ENCODE measurements at places on chromosomes 6 and 20.
A peak's percentile ranks its signal among the peaks of the same experiment; 100 is the strongest.

DNA sequence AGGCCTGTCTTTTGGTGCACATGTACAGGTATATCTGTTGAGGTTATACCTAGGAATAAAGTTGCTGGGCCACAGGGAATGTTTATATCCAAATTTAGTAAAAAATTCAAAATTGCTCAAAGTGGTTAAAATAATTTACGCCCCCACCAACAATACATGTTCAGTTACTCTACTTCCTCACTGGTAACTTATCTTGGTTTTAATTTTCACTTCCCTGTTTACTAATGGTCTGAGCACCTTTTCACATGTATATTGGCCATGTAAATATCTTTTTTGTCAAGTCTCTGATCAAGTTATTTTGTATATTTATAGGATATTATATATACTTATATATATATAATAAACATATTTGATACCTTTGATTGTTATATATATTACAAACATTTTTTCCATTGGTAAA lies 9.7 kb downstream of the PDE7B start:
- DNase-seq: no peak

DNA sequence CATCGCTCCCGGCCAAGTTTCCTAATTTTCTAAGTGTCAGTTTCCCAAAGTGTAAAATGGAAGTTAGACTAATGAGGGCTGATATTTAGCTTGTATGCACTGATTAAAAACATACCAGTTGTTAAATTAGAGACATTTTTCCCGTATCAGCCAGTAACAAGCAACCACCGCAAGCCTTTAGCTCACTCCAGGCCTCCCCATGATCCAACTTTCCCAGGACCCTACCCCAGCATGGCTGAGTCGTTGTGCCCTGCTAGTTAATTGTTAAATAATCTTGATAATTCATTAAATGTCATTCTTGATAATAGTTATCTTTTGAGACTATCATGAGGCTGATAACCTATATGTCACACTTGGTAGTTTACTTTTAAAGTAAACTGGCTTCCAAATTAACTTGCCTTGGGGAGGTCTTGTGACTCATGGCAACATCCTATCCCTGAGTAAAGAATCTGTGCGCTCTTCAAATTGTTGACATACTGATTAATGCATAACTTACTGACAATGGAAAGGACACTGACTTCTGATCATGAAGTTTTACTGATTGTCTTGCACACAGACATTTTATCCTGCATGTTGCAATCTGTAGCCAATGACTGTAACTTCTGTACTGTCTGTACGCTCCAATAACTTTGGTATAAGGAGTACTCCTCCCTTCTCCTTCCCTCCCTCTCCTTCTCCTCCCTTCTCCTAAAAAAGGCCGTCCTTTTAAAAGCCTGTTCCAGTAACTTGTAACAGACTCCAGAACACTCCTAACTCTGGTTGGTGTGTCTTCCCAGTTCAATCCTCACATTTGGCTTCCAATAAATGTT lies 6.3 kb upstream of the GTF3C6 start:
- peak; percentile 96 for DNase-seq

GRCh38 chr6:14524319-14524718 lies 406.7 kb downstream of the CD83 start:
- DNase-seq: peak; percentile 81

DNA sequence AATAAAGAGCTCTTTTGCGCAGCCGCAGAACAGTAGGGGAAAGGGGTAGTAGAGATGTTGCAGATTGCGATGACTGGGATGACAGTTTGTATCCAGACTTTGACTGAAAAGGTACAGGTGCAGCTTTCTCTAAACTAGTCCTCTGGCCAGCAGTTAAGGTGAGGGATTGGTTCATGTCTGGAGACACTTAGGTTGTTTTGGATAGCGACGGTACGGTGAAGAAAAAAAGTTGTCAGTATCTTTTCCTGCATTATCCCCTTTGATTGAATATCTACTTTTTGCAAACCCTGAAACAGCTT lies 537 bp downstream of the PRR3 start:
- peak; percentile 54 for DNase-seq

- no peak for DNase-seq
These were observed 20.0 kb downstream of the PNLDC1 start for GRCh38 chr6:159819932-159820640.

GRCh38 chr20:48995589-48995988 lies 50.5 kb upstream of the CSE1L start:
- DNase-seq: no peak

GRCh38 chr20:33810885-33811775 lies at the start of gene CHMP4B:
Gene CHMP4B, plus strand, starts transcription at chr20:33811348. Its CDS starts 121 bp downstream, at chr20:33811469.
- DNase-seq: peak; percentile 98

GRCh38 chr6:37029249-37029971 lies 24.0 kb downstream of the FGD2 start:
- DNase-seq: peak; percentile 94

DNA sequence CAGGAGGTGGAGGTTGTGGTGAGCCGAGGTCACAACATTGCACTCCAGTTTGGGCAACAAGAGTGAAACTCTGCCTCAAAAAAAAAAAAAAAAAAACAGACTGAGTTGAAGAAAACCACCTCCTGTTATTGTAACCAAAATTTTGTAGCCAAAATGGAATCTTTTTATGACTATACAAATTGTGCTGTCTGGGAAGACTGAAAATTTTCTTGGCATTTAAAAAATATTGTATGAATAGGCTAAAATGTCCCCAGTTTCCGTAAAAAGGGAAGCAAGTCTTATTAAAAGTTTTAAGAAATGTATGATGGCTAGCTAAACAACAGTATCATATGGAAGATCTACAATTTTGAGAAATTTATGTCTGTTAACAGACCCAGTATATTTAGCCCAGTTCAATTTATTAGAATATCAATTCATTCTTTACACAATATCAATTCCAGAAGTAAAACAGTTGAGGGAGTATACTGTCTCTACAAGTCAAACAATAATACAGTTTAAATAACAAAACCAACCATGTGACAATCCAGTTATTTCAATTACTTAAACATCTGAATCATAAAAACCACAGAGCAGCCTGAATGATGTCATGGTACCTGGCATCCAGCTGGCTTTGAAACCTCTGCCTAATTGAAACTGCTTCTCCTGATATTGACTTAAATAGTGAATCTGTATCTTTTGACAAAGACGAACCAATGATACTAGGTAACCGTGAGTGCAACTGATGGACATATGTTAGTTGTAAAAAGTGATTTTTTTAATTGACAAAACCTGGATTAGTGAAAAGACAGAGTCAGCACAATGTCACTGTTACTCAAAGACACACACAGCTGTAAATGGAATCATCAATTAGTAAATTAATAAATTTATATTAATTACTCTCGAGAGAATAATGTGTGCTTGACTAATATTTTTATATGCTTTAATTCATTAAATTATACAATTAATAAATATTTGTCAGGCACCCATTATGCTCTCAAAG lies 166.6 kb upstream of the MARCKS start:
- peak; percentile 91 for DNase-seq

- no peak for DNase-seq
These were observed 83.7 kb upstream of the AHI1 start for GRCh38 chr6:135581211-135581610.

GRCh38 chr20:13458860-13459451 lies 179.8 kb downstream of the TASP1 start:
- DNase-seq: peak; percentile 42

GRCh38 chr20:6489361-6490171 lies 277.9 kb upstream of the BMP2 start:
- DNase-seq: no peak

GRCh38 chr6:159108426-159108985 lies 60.7 kb upstream of the FNDC1 start:
- DNase-seq: peak; percentile 17

DNA sequence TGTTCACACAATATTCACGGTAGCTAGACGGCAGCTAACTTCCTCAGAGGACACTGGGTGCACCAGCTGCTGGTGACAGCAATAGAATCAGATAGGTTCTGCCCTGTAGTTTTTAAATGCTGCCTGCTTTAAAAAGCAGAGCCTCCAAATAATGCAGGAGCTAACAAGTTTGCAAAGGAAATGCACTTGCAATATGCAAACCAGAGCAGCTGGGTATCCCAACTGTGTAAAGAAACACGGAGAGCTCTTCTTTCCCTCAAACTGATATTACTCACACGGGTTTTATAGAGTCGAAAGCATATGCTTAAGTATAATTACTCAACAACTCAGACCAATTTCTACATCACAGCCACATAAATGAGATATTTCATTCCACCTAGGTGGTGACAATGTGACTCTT lies 432.7 kb downstream of the TFAP2A start:
- DNase-seq: no peak

Data from kidney tubule cell (primary cell).